ENCODE measurements at places on chromosomes 7 and 10. TPM values are rescaled to one million over a fixed set of nuclear protein-coding genes. Genes with fewer than 3 reads are reported as not detected.

- H3K36me3 ChIP-seq: no peaks in the 10 kb centered on the region
- no peaks in the 10 kb centered on the region for H3K27me3 ChIP-seq
- no peak overlapping the region for H3K4me3 ChIP-seq
- H3K4me1 ChIP-seq: no peaks in the 10 kb centered on the region
- no peak overlapping the region for H3K27ac ChIP-seq
- DNase-seq: no peak
Observed at GRCh38 chr7:93331706-93332105, 99.5 kb downstream of the VPS50 start.

- peak overlapping the region; percentile 85 for H3K4me3 ChIP-seq
- H3K36me3 ChIP-seq: no peaks in the 10 kb centered on the region
- peaks cover 22% of the 10 kb centered on the region for H3K4me1 ChIP-seq
- H3K27me3 ChIP-seq: peaks cover 3% of the 10 kb centered on the region
- DNase-seq: peak; percentile 19
- no peak overlapping the region for H3K27ac ChIP-seq
Observed at GRCh38 chr10:72260976-72261783, 12.5 kb upstream of the DDIT4 start.

- DNase-seq: no peak
- no peak overlapping the region for H3K27ac ChIP-seq
- H3K27me3 ChIP-seq: no peaks in the 10 kb centered on the region
- no peaks in the 10 kb centered on the region for H3K36me3 ChIP-seq
Observed at GRCh38 chr10:18229826-18230225, 89.6 kb downstream of the CACNB2 start.

PRKAR2B gene
- total RNA-seq: 28.4 TPM

DNA sequence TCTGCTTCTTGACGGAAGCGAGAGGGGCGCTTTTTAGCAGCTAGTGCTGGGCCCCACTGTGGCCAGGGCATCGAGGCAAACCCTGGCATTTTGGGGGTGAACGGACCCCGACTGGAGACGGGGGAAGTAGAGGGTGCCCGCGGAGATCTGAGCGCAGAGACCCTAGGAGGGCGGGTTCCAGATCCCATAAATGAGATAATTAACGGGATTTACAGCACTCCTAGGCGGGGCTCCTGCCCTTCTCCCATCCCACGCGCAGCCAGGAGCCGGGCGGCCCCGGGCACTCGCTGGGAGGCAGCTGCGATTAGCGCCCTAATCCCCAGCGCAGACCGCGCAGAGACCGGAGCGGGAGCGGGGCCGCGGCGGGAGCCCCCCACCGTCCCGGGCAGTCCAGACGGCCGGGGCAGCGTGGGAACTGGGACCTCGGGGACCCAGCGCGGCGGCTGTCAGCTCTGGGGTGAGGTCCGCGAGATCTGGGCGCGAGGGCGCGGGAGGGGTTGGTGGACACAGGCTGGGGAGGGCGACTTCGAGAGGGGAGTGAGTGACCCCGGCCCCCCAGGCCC is 735 bp downstream of the JCAD start:
- peaks cover 13% of the 10 kb centered on the region for H3K36me3 ChIP-seq
- peak overlapping the region; percentile 97 for H3K4me3 ChIP-seq
- H3K27me3 ChIP-seq: peaks cover 16% of the 10 kb centered on the region
- H3K4me1 ChIP-seq: peaks cover 65% of the 10 kb centered on the region

GRCh38 chr7:142939226-142939910 is at the start of gene LLCFC1:
Gene LLCFC1, plus strand, starts transcription at chr7:142939484. Its CDS starts 138 bp downstream, at chr7:142939622.
- peaks cover 26% of the 10 kb centered on the region for H3K4me1 ChIP-seq
- no peak for DNase-seq
- no peak within 1 kb of the TSS for H3K4me3 ChIP-seq
- H3K27me3 ChIP-seq: peaks cover 6% of the 10 kb centered on the region
- H3K36me3 ChIP-seq: peaks cover 9% of the 10 kb centered on the region

ZC3HAV1L gene
- 12.4 TPM for total RNA-seq

- H3K36me3 ChIP-seq: no peaks in the 10 kb centered on the region
- no peak overlapping the region for H3K27ac ChIP-seq
- no peaks in the 10 kb centered on the region for H3K4me1 ChIP-seq
- H3K4me3 ChIP-seq: no peak overlapping the region
- DNase-seq: no peak
Observed at GRCh38 chr7:18212308-18212707, 184.7 kb upstream of the PRPS1L1 start.

ACSM6 gene
- not detected for total RNA-seq

All from endothelial cell (in vitro differentiated cells).